ENCODE measurements at places on chromosomes 12 and 14. TPM values are rescaled to one million over a fixed set of nuclear protein-coding genes. Genes with fewer than 3 reads are reported as not detected.

ACOT4 gene
- total RNA-seq: 0.29 TPM

KSR2 gene
- total RNA-seq: 1.3 TPM

SIX6 gene
- not detected for total RNA-seq

ATP5F1B gene
- total RNA-seq: 515 TPM

KRT78 gene
- not detected for total RNA-seq

KRT74 gene
- total RNA-seq: not detected

BICDL1 gene
- not detected for total RNA-seq

TAS2R42 gene
- not detected for total RNA-seq

LTBP2 gene
- 251 TPM for total RNA-seq

TMEM52B gene
- total RNA-seq: not detected

GUCY2C gene
- total RNA-seq: not detected

EP400 gene
- 43.1 TPM for total RNA-seq

TTC5 gene
- total RNA-seq: 10.7 TPM

STAB2 gene
- total RNA-seq: 0.12 TPM

TTLL5 gene
- 46.9 TPM for total RNA-seq

CABP1 gene
- not detected for total RNA-seq

BATF gene
- not detected for total RNA-seq

RASSF8 gene
- total RNA-seq: 38.7 TPM

CSRP2 gene
- total RNA-seq: 16.3 TPM

NXPH4 gene
- total RNA-seq: 2.5 TPM

ANKRD33 gene
- 1.2 TPM for total RNA-seq

ETFBKMT gene
- total RNA-seq: 2.6 TPM

Data from glomerular endothelial cell (primary cell).